ENCODE measurements at places on chromosomes 6 and 20.
A peak's percentile ranks its signal among the peaks of the same experiment; 100 is the strongest.

DNA sequence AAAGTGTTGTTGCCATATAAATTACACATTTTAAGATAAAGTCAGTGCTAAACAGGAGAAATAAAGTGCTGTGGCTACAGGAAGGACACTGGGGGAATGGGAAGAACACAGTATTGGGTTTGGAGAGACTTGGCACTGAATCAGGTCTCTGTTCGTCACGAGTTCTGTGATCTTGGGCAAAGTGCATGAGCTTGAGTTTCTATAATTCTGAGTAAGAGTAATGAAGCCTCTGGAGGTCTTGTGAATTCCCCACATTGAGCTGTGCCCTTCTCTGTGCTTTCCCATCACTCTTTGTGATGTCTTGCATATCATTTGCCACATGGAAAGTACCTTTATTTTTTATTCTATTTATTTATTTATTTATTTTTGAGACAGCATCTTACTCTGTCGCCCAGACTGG is 16.8 kb upstream of the EEF1A1 start:
- DNase-seq: no peak

- DNase-seq: no peak
Measured at GRCh38 chr6:157110607-157111006, 212.7 kb downstream of the TMEM242 start.

DNA sequence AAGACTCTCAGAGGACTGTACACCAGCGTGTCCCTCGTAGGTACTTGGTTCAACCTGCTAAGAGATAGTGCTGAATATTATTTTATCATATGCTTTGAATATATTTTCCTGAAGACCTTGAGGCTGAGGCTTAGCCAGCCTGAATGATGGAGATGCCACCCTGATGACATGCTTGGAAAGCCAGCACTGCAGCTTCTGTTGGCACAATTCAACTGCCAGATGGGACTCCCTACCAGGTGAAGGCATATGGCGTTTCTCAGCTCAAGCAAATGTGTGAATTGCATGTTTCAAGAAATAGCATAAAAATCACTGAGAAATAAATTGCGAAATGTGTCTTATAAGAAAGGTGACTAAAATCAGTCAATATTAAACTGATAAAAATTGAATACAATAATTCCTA is 228.1 kb upstream of the CST7 start:
- DNase-seq: no peak

GRCh38 chr20:49868538-49868937 is 46.8 kb downstream of the SPATA2 start:
- no peak for DNase-seq

DNA sequence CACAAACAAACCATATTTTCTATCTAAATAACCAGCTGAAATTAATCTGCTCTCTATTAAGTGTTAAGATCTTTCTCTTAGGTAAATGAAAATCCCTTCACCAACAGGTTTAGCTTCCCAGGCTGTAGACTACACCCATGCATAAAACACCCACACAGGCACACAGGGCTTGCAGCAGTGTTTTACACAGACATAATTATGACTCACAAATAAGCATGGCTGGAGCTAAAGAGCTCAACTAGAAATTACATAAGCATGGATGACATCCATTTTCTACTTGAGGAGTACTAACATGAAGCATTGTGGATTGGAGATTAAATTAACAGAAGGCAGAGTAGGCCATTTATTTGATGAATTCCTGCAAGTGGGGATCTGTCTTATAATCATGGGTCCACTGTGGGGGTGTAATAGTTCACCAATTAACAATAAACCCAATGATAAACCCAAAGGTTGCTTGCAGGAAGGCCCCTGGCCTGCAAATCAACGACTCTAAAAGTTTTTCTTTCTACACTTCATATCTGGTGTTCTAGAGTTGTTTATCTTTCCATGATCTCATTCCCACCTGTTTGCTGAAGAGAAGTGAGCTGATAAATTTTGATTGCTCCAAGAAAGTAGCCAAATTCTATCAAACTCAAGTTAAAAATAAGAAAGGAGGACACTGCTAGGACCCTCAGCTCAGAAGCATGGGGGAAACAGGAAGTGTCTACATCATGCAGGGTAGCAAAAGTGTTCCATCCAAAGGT is 33.8 kb upstream of the E2F3 start:
- DNase-seq: no peak

GRCh38 chr6:44795326-44795725 is 407.8 kb downstream of the CDC5L start:
- no peak for DNase-seq

DNA sequence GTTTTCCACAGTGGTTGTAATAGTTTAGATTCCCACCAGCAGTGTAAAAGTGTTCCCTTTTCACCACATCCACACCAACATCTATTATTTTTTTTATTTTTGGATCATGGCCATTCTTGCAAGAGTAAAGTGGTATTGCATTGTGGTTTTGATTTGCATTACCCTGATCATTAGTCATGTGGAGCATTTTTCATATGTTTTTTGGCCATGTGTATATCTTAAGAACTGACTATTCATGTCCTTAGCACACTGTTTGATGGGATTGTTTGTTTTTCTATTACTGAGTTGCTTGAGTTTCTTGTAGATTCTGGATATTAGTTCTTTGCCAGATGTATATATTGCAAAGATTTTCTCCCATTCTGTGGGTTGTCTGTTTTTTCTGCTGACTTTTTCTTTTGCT is 820.1 kb downstream of the TENT5A start:
- no peak for DNase-seq

DNA sequence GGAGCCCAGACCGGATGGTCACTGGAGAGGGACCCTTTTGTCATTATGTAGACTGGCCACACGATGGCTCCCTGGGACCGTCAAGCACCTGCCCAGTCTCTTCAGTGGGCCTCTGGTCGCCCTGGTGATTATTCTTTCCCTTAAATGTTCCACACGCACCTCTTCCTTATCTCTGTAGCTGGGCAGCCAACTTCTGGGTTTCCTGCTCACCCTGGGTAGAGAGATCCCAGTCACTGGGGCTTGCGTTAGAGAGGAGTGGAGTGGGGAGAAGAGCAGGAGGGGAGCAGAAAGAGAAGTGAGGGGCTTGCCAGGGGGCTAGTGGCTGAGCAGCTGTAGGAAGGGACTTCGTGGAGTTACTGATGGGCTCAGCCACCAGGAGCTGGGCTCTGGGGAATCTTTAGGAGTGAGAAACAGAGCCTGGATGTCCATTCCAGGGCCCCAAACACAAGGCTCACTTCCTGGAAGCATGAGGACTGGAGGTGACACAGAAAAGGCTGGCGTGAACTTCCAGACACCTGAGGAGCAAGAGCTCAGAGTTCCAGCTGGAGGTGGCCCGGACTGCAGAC is 150.1 kb downstream of the DHX35 start:
- no peak for DNase-seq

GRCh38 chr6:14464055-14464454 is 346.5 kb downstream of the CD83 start:
- no peak for DNase-seq

- no peak for DNase-seq
Measured at GRCh38 chr20:51511861-51512619, 30.5 kb downstream of the NFATC2 start.

DNA sequence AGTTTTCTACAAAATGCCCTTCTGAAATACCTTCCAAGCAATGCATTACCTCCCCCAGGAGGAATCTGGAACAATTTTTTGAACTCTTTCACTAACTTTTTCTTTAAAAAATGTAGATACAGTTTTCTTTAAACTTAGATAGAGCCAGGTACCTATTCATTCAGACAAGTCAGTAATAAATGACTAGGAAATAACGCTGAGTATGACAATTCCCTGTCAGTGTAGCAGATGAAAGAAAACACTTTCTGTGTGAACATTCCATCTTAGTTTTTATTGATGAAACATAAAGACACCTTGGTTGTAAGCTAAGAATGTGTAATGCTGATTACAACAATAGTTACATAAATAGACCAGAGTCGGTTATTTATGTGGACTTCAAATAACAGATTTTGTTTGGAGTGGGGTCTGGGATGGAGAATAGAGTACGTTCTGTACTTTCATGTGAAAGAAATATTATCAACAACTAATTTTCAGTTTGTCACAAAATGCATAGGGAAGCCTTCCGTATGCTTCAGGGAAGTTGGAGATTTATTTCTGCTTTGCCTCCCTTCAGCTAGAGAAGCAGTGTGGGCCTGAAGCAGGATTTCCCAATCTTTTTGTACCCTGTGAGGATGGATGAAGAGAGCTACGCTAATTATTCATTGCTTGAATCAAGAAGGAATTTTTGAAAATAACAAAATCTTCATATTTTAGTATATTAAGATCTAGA is 19.2 kb upstream of the QKI start:
- DNase-seq: no peak

DNA sequence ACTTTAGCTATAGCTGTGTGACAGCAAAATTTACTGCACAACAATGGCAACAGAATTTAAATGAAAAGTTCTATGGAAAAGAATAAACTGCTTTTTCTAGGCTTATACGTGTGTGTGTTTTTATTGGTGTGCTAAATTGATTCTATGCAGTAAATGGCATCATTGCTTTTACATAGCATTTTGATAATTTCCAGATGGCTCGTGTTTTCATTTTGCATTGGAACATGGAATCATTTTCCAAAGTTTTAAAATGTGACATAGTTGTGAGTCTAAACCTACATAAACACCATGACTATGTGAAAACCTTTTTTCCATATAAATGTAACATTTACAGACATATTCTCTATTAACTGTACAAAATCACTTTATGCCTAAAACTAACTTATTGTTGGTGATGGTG is 127.8 kb downstream of the SIM1 start:
- no peak for DNase-seq

- DNase-seq: no peak
Measured at GRCh38 chr6:6891949-6892461, 215.8 kb upstream of the RREB1 start.

GRCh38 chr6:88143421-88144157 is 22.6 kb downstream of the CNR1 start:
- no peak for DNase-seq

DNA sequence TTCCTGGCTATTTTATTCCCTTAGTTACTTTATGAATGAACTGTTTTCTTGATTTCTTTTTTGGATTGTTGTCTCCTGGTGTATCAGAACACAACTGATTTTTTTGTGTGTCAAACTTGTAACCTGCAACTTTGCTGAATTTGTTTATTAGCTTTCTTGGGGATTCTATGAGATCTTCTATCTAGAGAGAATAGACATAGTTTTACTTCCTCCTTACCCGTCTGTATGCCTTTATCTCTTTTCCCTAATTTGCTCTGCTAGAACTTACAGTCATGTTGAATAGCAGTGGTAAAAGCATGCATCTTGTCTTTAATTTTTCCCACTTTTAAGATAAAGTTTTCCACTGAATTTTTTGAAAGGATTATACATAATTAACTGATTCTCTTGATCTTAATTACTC is 13.2 kb downstream of the RNF146 start:
- DNase-seq: no peak

GRCh38 chr6:20402092-20402341 is 338 bp downstream of the E2F3 start:
- no peak for DNase-seq

- peak; percentile 57 for DNase-seq
Measured at GRCh38 chr6:135586844-135587243, 89.3 kb upstream of the AHI1 start.

DNA sequence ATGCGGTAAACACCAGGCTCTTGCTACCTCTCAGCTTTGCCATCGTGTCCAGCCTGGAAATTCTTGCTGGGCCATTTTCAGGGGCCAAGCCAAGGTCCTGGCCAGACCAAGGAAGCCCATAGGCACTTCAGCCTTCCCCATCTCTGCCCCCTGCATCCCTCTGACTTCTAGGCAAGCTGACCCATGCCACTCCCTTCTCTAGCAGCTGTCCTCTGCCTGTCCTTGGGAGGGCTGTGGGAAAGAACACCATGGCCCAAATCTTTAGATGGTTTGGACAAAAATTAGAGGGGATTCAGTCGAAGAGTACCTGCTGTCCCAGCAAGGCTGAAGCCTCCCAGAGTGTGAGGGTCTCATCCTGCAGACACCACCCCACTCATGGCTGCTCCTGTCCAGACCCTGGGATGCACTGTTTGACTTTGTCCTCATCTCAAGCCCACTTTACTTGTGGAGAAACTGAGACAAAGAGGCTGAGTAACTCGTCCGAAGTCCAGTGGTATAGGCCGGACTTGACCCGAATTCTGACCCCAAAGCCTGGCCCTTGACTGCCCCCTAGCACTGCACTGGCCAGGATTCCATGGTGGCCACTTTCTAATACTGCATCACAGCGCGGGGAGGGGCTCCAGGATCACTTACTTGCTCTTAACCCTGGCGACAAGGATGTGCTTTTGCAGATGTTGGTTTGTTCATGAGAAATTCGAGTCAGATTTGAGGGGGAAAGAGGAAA is 22.4 kb upstream of the STX16 start:
- no peak for DNase-seq

DNA sequence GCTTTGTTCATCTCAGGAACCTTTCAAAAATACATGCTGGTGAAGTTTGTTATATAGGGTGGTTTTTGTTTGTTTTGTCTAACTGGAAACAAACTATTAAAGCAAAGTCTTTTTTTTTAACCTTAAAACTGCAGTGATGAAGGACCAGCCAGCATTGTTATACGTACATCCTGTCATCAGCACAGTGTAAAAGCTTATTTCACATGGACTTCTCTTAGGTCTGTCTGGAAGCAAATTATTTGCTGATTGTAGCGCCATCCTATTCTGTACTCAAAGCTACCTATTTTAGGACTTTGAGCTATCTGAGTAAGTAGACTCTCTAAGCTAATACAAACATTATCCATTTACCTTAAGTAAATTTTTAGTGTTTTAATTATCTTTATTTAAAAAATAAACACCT is 61.7 kb downstream of the SNX9 start:
- no peak for DNase-seq

DNA sequence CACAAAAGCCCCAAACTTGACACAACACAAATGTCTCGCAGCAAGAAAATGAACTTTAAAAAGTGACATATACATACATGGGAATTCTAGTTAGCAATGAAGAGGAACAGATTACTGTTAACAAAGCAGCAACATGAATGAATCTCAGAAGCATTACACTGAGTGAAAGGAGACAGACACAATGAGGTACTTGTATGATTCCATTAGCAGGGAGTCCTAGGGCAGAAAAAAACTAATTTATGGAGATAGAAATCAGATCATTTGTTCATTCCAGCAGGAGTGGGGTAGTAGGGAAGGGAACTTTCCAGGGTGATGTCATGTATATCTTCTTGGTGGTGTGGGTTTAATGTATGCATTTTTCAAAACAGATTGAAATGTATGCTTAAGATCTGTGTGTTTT is 524.4 kb downstream of the KIF16B start:
- DNase-seq: no peak

Measured in lower lobe of right lung (tissue), 2 donors.